CD4-positive, alpha-beta T cell treated with Interleukin-17A for 4 hours (primary cell): ENCODE measurements at places on chromosomes 6 and 20.
A peak's percentile ranks its signal among the peaks of the same experiment; 100 is the strongest.

- no peak for DNase-seq
These were observed 165.0 kb upstream of the PLCB4 start for GRCh38 chr20:8903655-8904605.

GRCh38 chr6:156423829-156424228, 353.3 kb upstream of the ARID1B start:
- DNase-seq = peak; percentile 34

DNA sequence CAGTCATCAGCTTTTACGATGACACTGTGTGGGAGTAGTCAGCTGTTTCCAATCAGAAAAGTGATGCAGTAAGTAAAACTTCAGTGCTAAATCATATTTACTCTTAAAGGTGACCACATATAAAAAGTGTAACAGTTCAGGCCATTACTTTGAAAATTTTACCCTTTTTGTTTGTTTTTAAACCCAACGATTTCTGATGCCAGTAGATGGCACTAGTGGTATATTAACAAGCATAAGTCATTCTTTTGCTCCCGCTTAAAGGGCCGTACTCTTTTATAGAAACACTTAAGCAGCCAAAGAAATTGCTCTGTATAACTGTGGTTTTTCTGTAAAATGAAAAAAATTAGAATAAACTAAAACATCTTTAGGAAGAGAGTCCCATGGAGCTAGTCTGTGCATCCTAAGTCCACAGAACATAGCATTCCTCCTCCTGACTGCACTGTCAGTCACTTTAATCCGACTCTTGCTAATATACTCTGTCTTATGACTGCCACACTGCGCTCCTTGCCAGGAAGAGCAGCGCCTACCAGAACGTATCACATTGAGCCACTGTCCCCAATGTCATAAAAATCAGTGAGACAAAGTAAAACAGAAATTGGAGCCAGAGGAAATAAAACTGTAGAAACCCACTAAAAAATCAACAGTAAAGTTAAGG, 25.0 kb downstream of the HEBP2 start:
- peak; percentile 27 for DNase-seq

GRCh38 chr20:49405696-49406095, 76.8 kb downstream of the KCNB1 start:
- DNase-seq = no peak

GRCh38 chr6:4903121-4903520, 100.7 kb downstream of the RPP40 start:
- DNase-seq = no peak

DNA sequence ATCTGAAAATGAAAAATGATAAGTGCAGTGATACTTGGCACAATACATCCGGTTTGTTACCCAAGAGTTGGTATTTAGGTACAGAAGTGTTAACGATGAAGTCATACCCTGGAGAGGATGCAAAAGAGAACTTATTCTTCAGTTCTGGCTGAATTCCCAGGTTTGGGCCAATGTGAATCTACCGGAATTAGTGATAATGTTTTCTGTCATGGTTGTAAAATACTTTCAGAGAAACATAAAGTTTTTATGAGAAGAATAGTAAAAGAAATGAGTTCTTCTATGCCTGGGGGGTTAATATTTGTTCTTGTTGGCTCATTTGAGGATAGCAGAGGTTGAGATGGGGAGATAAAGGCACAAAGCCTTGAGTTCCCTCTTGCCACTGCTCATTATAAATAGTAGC, 509.9 kb upstream of the POU3F2 start:
- DNase-seq = no peak

GRCh38 chr20:63968928-63969760, 586 bp downstream of the ZNF512B start:
- DNase-seq = peak; percentile 62

DNA sequence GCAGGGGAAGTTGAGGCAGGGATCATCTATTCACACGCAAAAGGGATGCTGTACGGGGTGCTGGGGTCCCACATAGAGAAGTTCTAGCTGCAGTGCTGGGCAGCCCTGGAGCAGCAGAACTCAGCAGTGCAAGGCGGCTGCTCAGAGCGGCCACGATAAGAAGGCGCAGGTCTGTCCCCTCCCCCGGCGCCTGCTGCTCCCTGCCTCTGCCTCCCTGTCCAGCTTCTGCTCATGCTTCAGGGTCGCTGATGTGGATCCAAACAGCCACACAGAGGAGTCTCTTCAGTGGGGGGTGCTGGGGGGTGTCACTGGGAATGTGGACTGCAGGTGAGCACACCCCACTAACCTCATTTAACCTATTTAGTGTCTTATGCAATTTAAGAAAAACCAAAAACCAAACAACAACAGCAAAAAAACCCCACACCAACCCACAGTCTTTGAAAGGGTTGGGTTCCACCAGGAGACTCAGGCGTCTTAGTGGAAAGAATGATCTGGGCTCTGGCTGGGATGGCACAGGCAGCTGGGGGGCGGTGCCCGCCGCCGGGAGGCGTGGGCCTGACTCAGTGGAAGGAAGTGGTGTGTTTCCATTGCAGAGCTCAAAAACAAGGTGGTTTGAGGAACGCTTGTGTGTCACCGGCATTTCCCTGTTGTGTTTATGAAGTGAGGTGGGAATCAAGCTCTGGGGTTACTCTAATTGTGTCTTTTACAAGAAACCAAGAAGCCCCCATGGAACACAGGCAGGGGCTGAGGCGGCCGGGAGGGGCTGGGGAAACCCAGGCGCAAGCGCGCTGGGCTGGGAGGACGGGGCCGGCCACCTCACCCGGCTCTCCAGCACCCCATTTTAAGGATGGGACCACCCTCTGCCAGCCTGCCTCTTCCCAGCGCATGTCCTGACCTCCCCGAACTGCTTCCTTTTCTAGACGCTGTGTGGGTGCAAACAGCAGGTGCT, 55.1 kb downstream of the IRF4 start:
- DNase-seq = peak; percentile 90

GRCh38 chr20:10659651-10660601, 13.9 kb downstream of the JAG1 start:
- no peak for DNase-seq
